ENCODE measurements at places on chromosomes 1 and 21.

GRCh38 chr1:155847823-155848529 lies 9.0 kb downstream of the GON4L start:
- no peak for DNase-seq

- peak; percentile 87 for DNase-seq
Observed at GRCh38 chr1:110674337-110675059, at the start of gene KCNA3. KCNA3 (minus strand) TSS chr1:110674940; CDS start chr1:110674809, 131 bp downstream.

DNA sequence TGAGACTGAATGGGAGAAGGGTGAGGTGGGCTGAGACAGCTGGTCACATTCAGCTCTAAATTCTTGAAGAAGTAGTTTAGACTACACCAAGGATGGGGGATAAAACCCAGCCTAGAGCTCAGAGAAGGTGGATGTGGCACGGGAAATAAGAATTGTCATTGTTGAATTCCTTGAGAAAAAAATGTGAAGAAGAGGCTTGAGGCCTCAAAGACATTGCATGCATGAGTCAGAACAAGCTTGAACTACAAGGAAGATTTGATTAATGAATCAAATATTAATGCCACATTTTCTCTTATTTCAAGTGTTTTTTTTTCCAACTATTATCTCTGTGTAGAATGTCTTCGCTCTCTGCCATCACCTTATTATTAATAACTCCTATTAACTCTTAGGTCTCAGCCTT lies 58.9 kb downstream of the MAP3K7CL start:
- no peak for DNase-seq

GRCh38 chr1:70427976-70428375 lies 16.9 kb downstream of the CTH start:
- DNase-seq, result no peak

DNA sequence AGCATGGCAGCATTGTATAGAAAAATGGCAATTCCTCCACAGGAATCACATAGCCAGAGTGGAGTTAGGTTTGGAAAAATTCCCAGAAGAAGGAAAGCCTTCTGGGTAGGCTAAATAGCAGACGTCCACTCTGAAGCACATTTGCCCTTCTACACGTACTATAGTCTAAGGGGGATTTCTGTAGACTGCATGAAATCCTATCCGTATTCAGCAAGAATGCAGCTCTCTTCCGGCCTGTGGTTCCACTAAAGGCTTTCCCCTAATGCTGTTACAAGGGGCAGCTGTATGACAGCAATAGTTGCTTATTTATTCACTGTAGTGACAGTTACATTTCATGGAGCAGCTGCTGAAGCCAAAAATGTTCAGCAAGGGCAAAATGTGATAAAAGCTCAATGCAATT lies 263.6 kb downstream of the RWDD3 start:
- DNase-seq, result no peak

DNA sequence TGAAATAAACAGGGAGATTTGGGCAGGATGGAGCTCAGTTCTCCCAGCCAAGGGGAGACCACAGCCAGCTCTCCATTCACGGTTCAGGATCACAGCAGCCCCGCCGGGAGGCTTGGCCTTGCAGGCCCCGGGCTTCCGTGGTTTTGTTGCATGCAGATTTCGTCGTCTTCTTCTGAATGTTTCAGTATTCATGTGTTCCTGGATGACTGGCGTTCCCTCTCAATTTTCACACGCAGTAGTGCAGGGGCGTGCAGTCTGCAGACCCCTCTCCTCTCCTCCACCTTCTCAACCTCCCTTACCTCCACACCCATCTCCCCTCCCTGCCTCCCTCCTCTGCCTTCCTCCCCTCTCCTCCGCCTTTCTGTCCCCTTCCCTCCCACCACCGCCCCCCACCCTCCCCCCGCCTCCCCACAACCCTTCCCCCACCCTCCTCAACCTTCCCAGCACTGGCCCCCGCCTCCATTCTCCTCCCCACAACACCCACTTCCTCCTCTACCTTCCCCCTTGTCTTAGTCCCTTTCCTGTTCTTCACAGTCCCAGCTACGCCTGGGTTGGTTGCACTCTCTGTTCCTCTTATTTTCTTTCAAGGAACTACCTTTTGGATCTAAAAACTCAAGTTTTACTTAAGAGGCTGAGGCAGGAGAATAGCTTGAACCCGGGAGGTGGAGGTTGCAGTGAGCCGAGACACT lies 8.4 kb upstream of the SLC19A1 start:
- peak; percentile 44 for DNase-seq

- DNase-seq, result no peak
Observed at GRCh38 chr21:15045017-15045416, 19.8 kb downstream of the NRIP1 start.

DNA sequence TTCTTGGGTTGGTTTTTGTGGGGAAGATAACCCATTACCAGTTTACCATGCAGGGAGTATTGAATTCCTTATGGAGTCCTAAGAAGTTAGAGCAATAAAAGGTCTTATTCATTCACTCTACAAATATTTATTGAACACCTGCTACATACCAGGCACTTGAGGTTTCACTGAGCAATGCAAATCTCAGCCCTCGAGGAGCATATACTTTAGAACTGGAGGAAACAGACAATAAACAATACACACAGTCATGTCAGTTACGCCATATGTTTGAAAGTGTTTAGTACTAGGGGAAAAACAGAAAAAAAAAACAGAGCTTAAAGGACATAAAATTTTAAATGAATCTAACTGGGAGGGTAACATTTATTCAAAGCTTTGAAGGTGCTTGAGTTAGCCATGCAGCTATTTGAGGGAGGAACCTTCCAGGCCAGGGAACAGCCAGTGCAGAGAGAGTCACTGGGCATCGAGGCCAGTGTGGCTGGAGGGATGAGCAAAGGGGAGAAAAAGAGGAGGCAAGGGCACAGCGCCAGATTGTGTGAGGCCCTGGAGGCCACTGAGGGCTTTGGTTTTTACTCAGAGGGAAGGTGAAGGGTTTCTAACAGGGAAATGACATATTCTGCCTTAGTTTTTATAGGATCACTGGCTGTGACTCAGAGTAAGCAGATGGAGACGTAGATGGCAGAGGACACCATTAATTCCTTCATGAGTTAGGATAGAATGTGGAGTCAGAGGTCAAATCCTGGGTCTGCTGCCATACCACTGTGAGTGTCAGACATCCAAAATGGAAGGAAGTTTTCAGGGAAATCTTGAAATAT lies 32.7 kb downstream of the C1orf21 start:
- no peak for DNase-seq

DNA sequence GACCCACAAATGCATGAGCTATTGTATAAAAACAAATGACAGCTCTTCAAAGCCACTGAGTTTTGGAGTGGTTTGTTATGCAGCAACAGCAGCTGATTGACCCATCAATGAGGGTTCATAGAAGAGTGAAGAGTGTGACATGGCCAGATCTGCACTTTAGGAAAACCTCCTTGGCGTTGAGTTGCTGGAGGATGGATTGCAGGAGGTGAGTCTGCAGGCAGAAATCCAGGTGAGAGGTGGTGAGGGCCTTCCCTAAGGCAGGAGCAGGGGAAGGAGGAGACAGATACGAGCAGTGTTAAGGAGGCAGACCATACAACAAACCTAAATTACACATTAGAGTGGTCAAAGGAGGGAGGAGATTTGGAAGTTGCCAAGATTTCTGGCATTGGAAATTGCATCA lies 169.3 kb upstream of the CSF3R start:
- DNase-seq, result no peak

DNA sequence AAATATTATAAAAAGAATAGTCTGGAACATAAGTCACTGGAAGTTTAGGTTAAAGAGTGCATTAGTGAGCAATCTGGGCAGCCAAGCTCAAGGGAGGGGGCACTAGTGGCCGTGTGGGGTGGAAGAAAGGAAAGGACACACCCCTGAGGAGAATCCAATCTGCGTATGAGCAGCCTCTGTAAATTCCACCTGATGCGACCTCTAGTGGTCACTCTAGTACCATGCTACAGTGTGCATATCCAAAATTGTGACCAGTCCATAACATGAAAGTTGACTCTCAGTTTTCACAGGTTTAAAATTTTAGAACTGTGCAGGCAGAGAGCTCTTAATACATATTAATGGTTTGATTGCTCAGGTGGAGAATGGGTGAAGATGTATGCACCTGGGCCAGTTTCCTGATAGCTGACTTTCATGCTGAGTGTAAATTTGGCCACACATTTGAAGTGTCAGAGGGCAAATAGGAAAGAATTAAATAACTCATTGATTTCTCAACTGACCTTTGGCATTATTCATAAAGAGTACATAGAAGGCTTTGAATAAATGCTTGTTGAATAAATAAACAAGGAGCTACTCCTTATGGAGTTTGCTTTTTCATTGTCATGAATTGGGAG lies 105.9 kb upstream of the C21orf91 start:
- peak; percentile 42 for DNase-seq

DNA sequence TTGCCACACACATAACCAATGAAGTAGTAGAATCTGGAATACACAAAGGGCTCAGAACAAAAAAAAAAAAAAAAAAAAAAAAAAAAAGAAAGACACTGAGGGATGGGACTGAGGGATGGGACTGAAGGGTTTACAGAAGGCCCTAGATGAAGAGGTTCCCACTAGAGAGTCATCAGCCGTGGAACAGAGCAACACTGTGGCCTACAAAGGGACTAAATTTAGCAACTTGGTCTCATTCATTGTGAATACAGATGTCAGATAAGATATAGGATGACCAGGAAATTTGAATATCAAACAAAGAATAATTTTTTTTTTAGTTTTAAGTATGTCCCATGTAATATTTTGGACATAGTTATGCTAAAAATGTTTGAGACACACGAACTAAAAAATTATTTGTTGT lies 62.1 kb downstream of the GLUL start:
- no peak for DNase-seq

GRCh38 chr1:211783266-211783665 lies 47.3 kb downstream of the LPGAT1 start:
- DNase-seq, result no peak

DNA sequence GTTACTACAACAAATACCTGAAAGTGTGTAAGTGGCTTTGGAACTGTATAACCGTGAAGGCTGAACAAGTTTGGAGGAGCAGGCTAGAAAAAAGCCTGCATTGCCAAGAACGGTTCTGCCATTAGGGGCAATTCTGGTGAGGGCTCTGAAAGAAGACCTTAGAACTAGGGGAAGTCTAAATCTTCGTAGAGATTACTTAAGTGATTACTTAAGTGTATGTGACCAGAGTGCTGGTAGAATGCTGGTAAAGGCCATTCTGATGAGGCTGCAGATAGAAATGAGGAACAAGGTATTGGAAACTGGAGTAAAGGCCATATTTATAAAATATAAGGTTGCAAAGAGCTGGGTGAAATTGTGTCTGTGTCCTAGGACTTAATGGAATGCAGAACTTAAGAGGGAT lies 158.0 kb downstream of the CLIC6 start:
- DNase-seq, result no peak

GRCh38 chr1:91879733-91880132 lies 6.2 kb downstream of the TGFBR3 start:
- DNase-seq, result no peak

- DNase-seq, result no peak
Observed at GRCh38 chr1:200281201-200281835, 128.5 kb downstream of the ZNF281 start.

DNA sequence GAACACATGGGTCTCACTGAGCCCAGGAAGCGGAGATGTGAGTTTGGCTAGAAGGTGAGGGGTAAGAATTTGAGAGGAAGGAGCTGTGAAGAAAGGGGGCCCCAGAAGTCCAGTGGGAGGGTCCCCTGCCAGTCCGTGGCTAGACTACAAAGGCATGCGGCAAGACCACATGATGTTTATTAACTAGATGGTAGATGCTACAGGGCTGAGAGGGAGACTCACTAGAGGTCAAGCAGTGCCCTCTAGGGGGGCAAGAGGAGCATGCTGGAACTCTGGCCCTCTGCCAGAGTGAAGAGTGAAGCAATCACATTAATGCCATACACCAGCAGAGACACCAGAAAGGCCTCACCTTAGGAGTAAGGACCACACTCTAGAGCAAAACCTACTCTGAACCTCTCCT lies 12.2 kb downstream of the KIAA0319L start:
- DNase-seq, result peak; percentile 54

DNA sequence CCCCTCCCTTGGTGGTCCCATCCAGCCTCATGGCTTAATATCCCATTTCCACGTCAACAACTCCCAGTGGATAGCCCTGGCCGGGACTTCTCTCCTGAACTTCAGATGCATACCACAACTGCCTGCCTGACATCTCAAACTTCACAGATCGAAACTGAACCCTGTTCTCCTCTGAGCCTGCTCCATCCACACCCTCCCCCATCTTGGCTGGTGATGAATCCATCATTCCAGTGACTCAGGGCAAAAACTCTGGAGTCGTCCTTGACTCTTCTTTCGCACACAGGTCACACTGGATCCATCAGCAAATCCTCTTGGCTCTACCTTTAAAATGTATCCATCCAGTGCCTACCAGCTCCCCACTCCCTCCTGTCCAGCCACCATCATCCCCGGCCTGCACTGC lies 3.9 kb downstream of the TAS1R2 start:
- DNase-seq, result no peak

DNA sequence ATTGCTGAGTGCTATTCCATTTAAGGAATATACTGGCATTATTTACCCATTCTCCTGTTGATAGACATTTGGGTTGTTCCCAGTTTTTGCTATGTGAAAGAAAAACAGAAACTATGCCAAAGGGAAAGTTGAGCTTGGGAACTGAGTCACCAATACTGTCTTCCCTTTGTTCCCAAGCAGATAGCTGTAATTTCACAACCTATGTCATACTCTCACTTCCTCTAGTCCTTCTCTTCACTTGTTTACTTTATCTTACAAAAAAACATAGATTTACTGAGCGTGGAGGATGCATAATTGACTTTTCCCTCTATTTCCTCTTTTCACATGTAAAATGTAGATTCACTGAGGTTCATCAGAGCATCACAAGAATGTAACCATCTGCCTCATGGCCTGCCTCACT lies 32.4 kb upstream of the PGBD5 start:
- DNase-seq, result no peak

DNA sequence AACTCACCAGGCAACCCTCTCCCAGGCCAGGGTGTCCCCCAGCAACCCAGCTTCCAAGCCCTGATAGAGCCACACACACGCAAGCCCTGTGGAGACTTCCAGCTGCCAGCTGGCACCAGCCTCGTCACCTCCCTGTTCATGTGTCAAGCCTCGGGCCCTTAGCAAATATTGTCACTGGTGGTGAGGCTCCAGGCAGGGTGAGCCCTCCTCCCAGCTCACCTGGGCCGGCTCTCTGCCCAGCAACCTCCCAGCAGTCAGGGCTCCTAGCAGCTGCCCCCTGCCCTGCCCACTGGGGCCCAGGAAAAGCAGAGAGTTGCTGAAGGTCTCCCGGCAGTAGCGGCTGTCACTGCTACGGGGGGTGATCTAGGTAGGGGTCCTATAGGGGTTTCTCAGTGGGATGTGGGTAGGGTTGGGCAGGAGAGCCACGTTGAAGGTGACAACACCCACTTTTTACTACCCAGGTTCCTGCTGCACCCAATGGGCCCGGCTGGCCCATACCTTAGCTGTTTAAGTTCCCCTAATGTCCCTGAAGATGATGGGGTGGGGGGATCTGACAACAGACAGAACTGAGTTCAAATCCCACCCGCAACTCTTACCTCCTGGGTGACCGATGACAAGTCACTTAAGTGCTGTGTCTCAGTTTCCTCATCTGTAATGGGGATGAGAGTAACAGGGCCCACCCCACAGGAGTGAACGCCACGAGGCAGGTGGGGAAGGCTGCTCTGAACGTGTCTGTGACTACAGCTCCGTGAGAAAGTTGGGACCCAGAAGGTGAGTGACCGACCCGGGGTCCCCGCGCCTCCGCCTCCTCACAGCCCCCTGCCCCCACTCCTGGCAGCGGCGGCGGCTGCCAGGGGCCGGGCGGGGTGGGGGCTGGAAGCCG lies 678 bp downstream of the TTC39A start:
- no peak for DNase-seq

- peak; percentile 20 for DNase-seq
Observed at GRCh38 chr21:42009018-42009830, 936 bp downstream of the ZBTB21 start.

GRCh38 chr1:150507912-150508864 lies at the start of gene ECM1:
ECM1 (plus strand) TSS chr1:150508109; CDS start chr1:150508210, 101 bp downstream.
- DNase-seq, result no peak

- DNase-seq, result no peak
Observed at GRCh38 chr1:188022661-188023060, 1193.9 kb downstream of the PLA2G4A start.
